Chondrocyte (in vitro differentiated cells): ENCODE measurements at places on chromosomes 7 and 10.
A peak's percentile ranks its signal among the peaks of the same experiment; 100 is the strongest.

DNA sequence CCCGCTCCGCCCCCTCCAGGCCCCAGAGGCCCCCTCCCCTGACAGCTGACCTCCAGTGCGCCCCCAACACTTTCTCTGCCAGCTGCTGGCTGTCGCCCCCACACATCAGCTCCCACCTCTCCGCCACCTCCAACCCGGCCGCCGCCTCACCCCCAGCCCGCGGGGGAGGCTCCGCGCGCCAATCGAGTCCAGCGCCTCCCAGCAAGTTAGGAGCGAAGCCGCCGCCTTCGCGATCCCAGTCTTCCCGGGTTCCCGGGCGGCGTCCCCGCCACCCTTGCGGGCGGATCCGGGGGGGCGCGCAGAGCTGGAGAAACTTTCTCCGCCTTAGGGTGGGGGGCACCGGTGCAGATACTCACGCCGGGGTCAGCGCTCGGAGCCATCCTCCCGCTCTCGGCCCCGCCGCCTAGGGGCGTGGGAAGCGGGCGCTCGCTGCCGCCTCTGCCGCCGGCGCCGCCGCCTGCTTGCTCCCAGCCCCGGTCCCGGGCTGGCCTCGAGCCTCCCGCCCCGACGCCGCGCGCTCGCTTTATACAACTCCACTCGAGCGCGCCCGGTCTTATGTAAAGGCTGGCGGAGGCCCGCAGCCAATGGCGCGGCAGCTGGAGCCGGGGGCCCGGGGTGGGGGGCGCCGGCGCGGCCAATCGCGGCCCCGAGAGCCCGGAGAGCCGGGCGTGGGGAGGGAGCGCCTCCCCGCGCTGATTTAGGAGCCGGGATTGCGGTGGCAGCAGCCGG lies at the start of gene CRTAC1:
TSS of gene CRTAC1 (minus strand) at position 529 of the 729 bp plus-strand sequence. CDS start at position 380, 149 bp downstream.
- no peak for DNase-seq

DNA sequence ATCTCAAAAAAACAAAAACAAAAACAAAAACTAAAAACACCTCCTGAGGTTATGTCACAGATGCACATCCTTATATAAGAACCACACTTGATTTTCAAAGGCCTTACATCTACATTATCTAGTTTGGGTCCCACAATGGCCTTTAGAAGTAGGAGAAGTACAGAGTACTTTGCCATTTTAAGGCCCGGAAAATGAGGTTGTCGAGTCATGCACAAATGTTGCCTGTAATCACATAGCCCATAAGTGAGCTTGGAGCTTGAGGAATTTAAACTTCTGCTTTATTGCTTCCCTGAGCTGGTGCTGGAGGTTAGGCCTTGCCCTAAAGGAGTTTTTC lies 9.7 kb upstream of the MKRN1 start:
- DNase-seq, result no peak

GRCh38 chr7:92835261-92835850 lies 1.0 kb downstream of the CDK6 start:
- DNase-seq, result peak; percentile 78

DNA sequence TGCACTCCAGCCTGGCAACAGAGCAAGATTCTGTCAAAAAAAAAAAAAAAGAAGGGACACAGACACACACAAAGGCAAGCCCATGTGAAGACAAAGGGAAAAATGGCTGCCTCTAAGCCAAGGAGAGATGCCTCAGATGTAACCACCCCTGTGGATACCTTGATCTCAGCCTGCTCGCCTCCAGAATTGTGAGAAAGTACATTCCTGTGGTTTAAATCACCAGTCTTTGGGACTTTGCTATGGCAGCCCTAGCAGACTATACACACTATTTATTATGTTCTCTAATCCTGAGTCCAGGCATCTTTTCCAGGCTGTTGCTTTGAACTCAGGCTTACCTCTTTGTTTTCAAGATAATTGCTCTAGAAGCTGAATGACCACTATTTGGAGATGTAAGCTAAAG lies 494.3 kb downstream of the GALNT17 start:
- DNase-seq, result no peak

DNA sequence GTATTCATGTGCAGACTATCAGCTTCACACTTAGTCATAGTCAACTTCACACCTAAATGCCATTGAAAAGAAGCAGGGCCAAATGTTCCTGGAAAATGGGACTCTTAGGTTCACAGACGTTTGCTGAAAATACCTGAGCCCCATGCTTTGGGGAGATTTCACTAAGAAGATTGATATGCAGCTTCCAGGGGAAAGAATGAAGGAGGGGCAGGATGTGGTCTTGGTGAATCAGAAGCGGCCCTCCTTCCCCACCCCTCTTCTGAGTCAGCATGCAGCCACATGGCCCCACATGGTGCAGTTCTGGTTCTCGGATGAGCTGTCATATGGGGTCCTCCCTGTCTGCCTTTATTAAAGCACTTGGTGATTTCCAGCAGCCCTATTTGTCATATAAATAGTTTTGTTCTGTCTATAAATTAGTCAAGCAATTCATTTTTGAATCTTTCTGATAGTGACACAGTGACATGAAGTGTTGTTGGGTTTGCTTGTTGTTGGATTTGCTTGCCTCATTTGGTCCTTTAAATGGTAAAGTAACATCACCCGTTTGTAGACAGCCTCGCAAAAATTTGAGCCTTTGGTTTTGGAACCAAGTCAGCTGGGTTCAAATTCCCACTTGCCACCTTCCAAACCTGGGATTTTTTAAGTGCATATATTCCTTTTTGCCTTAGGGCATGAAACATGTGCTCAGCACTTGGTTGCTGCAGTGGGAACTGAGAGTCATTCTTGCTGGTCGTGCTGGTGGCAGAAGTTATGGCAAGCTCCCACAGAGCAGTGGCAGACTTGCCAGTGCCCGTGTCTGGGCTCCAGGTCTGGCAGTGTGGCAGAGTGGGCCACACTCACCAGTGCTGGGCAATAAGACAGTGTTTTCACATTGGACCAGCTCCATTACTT lies 68.1 kb upstream of the CDK6 start:
- DNase-seq, result peak; percentile 48

DNA sequence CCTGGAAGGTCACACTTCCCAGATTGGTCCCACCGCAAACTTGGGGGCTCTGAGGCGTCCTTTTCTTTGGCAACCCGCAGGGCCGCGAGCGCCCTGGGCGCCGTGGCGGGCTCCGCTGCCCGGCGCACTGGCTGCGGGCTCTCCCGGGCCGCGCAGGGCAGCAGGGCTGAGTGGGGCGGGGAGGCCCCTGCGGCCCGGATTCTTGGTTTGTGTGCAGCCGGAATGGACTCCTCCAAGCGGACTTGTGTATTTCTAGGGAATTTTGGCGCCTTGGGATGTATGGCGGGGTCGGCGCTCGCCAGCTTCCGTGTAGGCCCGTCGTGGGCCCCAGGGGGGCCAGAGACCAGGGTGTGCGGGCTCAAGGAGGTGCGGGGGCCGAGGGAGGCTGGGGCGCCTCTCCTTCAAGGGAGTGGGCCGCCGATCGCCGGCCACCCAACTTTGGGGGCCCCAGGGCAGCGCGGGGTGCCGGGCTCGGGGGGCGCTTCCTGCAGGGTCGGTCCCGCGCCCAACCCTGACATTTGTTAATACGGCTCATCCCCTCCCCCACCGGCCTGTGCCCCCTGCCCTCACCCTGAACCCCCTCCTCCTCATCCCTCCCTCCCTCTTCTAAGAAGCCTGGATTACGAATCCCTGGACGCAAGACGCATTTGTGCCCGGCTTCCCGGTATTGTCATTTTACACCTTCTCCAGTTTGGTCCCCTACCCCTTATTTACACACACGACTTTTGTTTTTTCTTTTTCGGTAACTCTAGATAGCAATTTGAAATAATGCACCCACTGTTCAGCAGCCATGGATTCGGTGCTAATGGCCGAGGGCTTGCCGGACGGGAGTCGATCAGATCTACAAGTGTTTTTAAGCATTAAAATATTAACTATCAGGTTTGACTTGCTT lies 2.5 kb downstream of the TCF7L2 start:
- DNase-seq, result no peak
